ENCODE measurements at places on chromosomes 11 and 22.

- DNase-seq, result peak; percentile 35
These were observed at the start of gene MYOD1 for GRCh38 chr11:17719028-17719937. Gene MYOD1, plus strand, starts transcription at chr11:17719571. Its CDS starts 212 bp downstream, at chr11:17719783.

DNA sequence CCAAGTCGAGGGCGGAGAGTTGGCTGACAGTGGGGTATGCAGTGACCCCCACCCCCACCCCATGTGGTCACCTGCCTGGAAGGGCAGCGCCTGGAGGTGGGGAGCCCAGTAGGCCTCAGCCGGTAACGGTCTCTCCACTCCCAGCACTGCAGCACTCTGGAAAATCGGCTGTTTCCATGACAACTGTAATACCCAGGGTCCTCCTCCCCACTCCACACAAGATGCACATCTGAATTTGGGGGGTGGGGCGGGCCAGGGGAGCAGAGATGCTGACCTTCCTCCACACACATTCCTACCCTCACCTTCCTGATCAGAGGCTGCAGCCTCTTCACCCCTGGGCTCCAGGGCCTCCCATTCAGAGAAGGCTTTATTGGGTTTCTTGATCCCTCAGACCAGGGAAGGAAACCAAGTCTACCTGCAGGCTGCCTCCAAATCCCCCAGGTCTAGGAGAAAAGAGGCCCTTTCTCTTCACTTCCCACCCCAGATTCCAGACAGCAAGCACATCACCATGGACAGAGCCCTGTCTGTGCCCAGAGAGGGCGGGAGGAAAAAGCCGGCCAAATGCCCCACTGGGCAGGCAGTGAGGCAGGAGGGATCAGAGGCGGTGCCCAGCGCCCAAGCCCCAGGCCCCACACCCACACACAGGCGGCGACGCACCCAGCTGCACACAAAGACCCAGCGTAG, 46.5 kb downstream of the SLC22A12 start:
- DNase-seq, result no peak

DNA sequence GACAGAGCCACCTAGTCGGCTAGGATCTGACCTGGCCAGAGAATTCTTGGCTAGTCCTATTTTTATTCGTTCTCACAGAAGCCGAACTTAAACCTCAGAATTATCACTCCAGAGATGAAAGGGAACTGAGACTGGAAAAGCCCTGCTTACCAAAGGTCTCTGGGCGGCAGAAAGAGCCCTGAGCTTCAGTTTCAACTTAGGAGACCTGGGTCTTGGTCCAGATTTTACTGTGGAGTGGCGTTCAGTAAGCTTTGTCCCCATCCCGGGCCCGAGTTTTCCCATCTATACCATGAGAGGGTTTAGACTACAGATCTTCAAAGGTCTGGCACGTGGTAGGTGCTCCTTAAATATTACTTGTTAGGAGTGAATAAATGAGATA, 516 bp downstream of the NEU3 start:
- DNase-seq, result no peak

GRCh38 chr11:5136261-5136660, 1.9 kb downstream of the OR52A5 start:
- no peak for DNase-seq

DNA sequence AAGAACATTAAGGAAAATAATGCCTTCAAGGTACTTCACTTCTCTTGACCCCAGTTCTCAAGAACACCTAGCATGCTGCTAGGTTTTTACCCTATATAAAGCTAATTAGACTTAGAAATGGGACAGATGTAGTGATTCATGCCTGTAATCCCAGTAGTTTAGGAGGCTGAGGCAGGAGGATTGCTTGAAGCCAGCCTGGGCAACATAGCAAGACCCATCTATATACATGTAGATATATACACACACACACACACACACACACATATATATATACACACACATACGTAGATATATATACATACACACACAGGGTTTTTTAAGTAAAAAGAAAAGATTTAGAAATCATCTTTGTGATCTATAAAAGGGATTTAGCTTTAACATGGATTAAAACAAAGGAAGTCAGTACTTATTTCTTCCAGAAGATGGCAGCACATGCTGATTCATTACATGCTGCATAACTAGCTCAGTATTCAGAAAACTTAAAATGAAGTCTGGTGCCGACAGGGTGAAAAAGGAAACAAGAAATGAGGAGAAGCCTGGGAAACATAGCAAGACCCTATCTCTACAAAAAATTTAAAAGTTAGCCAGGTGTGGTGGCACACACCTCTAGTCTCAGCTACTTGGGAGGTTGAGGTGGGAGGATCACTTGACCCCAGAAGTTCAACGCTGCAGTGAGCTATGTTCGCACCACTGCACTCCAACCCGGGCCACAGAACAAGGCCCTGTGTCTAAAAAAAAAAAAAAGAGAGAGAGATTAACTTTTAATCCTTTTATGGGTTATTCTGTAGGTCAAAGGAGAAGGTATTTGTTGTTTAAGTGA, 28.5 kb upstream of the RBX1 start:
- DNase-seq, result peak; percentile 70

GRCh38 chr22:20816559-20816958, 42.1 kb downstream of the PI4KA start:
- no peak for DNase-seq

DNA sequence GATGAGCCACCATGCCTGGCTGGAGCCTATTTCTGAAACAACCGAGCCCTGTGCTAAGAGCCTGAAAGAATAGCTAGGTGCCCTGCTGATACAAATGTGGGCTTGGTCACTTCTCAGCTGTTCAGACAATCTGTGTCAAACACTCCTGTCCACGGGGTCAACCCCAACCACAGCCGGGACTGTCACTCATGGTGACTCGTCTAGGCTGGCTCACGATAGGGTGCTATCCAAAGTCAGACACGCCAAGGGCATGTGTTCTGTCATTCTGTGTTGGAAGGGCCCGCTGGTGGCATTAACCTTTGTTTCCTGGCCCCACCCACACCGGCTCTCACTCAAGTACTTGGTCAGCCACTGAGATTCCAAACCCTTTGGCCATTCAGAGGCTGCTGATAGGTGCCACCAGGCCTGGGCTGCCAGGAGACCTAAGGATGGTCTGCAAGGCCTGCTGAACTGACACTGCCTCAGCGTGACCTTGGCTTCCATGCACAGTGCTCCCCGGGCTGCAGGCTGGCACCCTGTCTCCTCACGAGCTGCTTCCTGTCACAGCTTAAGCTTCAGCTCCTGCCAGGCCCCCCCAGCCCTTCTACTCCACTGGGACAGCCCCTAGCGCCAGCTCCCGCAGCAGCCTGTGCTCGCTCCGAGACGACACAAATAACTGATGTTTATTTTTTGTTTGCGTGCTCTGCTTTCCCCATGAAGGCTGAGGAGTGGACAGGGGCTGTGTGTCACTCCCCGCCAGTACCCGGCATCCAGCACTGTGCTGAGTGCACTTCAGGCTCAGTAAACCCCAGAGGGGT, 14.2 kb upstream of the CDC42BPG start:
- peak; percentile 36 for DNase-seq

GRCh38 chr22:39114112-39114511, 17.1 kb downstream of the APOBEC3H start:
- no peak for DNase-seq

- DNase-seq, result no peak
These were observed 12.6 kb upstream of the P2RY6 start for GRCh38 chr11:73259406-73260126.

GRCh38 chr11:15989685-15990084, 366.7 kb downstream of the SOX6 start:
- DNase-seq, result no peak

DNA sequence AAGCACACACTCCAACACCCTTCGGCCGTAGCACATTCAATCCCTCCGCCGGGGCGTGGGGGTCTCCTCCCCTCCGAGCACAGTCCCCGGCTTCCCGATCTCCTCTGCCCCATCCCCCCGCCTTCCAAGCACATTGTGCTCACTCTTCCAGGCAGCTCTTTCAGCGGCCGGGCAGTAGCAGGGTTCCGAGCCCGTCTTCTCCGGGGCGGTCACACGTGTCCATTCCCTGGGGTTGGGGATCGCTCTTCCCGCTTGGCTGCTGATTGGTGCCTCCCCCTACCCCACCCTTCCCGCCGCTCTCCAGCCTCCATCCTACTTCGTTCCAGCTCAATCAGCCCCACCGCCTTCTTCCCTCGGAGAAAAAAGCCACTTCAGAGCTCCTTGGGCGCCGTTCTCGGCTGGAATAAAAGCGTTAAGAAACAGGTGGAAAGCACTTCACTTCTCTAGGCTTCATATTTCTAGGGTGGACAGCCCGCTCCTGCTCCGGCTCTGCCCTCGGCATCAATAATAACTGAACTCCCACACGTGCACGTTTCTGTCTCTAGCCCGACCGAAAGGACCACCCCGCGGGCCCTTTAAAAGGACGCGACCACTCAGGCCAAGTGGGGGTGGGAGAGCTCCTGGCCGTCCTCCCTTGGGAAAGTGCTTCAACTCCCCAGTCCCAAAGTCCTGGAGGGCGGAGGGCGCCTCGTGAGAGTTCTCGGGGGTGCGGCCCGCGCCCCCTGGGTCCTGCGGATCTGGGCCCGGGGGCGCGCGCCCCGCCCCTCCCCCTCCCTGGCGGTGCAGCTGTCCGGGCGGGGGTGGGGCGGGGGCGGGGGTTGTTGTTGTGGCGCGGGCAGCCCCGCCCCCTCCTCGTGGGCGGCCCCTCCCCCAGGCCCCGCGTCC, 464 bp upstream of the CECR2 start:
- DNase-seq, result no peak

- no peak for DNase-seq
These were observed 1.8 kb upstream of the FAR1 start for GRCh38 chr11:13666708-13667107.

DNA sequence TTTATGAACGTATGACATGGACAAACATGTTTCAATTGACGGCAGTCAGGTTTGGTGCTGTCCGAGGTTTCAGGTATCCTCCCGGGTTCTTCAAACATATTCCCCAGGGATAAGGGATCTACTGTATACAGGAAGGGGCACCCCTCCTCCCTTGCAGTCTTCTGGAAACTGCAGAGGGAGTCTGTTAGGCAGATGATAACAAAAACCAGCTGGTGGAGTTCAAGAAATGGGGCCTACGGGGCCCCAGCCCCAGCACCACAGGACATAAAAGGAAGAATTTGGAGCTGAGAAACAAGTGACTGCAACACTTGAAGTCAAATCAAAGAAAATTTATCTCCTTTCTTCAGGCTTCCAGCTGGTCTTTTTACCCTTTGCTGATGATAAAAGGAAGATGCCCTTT, 32.1 kb downstream of the SNU13 start:
- no peak for DNase-seq

GRCh38 chr11:119721129-119722120, 7.6 kb downstream of the NECTIN1 start:
- DNase-seq, result peak; percentile 37

GRCh38 chr22:23180893-23181720, 798 bp downstream of the BCR start:
- DNase-seq, result peak; percentile 18

GRCh38 chr11:108863528-108863927, 198.7 kb downstream of the DDX10 start:
- DNase-seq, result no peak

DNA sequence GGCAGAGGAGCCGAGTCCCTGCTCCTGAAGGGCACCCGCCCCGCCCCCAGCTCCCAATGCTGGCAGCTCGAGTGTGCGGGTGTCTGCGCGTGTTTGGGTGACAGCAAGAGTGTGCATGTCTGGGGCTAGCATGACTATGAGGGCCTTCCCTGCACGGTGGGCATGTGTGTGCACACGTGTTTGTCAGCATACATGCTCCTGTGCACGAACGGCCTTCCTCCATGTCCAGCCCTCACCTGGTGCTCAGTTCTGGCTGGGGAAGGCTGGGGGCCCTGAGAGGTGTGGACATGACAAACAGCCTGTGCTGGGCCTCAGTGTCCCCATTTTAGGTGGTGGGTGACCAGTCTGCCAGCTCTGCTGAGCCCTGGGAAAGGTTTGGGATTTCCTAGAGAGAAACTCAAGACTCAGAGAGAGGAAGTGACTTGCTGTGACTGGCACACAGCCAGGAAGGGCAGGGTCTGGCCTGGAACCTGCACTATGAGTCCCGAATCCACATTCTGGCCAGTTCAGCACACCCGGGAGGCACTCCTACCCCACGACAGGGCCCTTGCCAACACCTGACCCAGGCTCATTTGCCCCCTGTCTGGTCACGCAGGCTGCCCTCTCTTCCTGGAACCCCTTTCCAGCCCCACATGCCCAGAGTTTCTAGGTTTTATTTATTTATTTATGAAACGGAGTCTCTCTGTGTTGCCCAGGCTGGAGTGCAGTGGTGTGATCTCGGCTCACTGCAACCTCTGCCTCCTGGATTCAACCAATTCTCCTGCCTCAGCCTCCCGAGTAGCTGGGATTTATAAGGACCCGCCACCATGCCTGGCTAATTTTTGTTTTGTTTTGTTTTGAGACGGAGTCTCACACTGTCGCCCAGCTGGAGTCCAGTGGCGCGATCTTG, 3.3 kb upstream of the SHISA8 start:
- DNase-seq, result peak; percentile 73

DNA sequence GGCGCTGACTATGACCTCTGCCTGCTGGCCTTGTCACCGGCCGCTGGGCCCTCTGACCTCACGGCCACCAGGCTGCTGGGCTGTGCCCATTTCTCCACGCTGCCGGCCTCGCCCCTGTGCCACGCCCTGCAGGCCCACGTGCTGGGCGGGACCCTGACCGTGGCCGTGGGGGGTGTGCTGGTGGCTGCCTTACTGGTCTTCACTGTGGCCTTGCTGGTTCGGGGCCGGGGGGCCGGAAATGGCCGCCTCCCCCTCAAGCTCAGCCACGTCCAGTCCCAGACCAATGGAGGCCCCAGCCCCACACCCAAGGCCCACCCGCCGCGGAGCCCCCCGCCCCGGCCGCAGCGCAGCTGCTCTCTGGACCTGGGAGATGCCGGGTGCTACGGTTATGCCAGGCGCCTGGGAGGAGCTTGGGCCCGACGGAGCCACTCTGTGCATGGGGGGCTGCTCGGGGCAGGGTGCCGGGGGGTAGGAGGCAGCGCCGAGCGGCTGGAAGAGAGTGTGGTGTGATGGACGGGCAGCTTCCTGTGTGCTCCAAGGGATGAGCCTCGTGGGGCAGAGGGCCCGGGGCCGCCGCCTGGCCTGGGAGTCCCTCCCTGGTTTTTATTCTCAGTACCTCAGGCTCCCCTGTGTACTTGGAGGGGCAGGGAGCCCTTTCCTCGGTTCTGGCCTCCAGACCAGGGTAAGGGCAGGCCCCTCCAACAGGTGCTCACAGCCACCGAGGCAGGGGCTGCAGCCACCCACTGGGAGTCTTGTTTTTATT, 3.0 kb downstream of the LRFN4 start:
- no peak for DNase-seq

GRCh38 chr11:131894615-131895544, 524.5 kb downstream of the NTM start:
- DNase-seq, result no peak

DNA sequence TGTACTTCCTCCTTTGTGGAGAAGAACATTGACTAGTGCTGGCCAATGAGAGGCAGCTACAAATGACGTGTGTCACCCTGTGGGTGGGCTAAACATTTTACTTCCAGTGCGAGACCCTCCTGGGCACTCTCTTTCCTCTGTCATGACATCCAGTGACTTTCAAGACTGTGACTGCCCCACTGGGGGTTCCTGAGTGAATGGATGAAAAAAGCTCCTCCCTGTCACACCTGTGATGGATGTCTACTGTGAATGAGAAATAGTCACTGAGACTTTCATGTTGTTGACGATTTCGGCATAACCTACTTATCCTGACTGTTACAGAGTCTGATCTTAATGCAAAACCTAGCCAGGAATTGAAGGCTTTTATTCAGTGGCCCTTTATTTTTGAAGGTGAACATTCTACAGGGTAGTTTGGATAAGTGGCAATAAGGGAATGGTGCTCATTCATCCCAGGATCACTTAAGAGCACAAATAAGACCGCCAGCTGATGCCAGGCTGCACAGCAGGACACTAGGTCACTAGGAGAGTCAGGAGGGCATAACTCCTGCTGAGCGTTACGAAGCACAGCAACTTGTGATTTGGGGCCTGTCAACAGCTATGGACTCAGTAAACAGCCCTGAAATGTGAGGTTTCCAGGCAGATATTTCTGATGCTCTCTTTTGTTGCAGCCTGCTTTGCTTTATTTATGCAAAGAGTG, 636.6 kb downstream of the NTM start:
- DNase-seq, result no peak
